ENCODE measurements at places on chromosomes 3 and 15.

GRCh38 chr15:99993262-99993661 lies 260.0 kb upstream of the LYSMD4 start:
- no peak for DNase-seq

DNA sequence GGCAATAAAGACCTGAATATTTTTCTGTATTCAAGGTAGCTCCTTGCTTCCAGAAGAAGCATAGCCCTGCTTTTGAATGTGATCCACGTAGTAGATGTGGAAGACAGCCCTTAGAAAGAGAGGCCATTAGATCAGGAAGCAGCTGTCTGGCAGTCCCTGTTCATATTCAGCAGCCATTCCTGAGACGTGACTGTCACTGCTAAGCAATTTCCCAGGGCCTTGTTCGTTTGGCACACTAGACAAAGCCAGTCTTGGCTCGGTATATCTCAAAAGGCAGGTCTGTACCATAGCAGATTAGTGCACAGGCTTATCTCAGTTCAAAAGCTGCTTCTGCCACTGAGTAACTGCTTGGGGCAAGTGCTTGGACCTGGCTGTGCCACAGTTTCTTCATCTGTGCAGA lies 287.8 kb upstream of the MCTP2 start:
- no peak for DNase-seq

GRCh38 chr3:180409170-180409569 lies 192.8 kb upstream of the TTC14 start:
- DNase-seq: no peak

DNA sequence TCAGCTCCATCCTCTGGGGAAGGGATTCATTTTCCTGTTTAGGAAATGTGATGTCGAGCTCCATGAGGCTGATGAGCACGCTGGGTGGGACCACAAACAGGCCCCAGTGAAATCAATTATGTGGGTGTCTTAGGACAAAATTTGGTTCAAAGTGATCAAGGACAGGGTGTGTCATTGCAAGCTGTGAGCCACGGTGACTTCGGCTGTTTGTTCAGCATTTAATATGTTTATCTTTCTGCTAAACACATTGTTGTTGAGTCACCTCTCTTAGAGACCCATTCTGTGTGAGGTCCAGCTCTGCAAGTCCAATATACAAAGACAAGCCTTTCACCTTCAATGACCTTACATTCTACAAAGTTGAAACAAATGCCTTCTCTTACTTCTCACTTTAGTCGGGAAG lies 41.3 kb downstream of the SSR3 start:
- DNase-seq: no peak

GRCh38 chr15:70435369-70435768 lies 328.0 kb downstream of the UACA start:
- DNase-seq: no peak

DNA sequence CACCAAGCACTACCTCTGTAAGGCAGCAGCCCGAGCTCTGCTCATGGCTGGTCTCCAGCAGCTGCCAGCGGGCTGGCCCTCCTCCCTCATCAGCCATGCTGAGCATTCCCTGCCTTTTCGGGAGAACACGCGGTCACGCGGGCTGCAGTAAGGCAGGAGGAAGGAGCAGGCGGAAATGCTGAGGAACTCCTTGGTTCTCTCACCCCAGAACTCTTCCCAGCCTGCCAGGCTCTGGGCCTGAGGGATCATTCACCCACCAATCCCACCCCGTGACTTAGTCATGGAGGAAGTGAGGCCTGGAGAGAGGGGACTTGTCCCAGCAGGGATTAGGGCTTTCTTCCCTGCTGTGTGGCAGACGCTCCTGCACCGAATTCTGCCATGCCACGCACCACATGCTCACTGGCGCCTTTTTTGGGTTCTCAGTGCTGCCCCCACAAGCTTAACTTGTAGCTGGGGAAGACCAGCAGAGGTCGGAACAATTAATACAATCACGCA lies 42.9 kb upstream of the RPL32 start:
- DNase-seq: peak; percentile 59

GRCh38 chr3:53166781-53167291 lies 5.8 kb downstream of the PRKCD start:
- DNase-seq: no peak

DNA sequence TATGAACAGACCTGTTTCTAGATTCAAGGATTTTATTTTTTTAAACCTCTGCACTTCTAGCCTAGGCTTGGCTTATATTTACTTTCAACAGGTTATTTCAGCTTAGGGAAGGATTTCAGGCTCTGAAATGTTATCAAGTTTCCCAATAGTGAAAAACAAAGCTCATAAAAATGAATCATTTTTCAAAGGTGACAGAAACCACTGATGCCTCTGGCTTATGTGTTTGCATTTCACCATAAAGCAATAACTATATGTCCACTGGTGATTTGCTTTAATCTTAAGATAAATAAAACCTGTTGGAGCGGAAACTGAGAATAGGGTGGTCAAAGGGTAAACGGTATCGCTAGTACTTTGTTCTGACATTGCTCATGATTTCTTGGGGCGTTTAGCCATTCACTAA lies 141.2 kb upstream of the LRIG1 start:
- DNase-seq: no peak

DNA sequence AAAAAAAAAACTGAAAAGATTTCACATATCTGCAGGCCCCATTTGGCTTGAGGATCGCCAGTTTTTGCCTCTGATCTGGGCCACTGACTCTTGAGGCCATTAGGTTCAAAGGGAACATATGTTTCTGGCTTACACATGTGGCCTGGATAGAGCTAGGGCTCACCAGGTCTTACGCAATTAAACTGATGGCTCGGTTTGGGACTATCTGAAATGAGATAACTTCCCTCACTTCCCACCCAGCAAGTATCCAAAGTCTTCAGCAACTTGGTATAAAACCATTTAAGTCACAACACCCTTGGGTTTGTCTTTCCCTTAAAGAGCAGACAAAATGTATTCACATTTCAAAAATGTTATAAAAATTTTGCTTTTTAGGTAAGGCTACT lies 36.3 kb downstream of the LRIG1 start:
- no peak for DNase-seq

DNA sequence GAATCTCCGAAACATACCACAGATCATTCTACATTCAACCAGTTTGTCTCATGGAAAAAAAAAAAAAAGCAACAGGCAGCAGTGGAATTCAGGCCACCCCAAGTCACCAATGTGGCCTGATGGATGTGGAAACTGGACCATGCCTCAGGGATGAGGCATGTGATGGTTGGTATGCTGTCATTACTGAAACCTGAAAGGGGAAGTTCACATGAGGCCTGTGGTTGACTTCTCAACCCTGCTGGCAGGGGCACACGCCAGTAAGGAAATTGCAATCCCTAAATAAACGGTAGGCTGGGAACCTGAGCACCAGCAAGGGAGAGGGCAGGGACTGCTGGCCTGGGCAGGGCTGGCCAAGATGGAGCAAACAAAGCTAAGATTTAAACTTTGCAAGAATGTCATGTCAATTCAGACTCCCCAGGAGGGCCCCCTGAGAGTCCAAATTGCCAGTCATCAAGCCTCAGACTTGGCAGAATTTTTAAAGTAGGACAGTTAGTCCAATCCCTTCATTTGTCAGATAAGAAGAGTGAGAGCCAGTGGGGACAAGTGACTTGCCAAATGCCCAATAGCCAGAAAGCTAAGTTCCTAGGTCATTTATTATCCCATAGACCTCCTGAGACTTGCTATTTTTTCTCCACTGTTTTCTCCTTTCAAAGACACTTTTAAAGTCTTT lies 310.4 kb downstream of the ERC2 start:
- DNase-seq: no peak

- DNase-seq: no peak
Observed at GRCh38 chr15:31079519-31079918, 22.0 kb downstream of the TRPM1 start.

DNA sequence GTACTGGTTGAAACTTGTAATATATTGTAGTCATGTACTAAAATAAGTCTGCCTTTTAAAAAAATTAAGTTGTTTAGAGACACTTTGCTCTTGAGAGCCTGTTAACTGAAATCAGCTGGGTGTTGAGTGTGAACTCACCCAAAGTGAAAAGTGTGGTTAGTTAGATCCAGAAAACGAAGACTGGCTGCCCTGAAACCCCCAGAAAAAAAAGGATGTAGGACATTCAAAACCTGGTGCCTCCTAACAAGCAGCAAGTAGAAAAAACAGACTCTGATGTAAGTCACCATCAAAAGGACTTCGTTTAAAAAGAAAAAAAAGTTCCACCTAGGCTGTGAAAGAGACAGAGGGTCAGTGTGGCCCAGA lies 40.8 kb downstream of the UMPS start:
- DNase-seq: no peak

GRCh38 chr3:109685084-109686079 lies 348.0 kb upstream of the DPPA4 start:
- no peak for DNase-seq
